ENCODE measurements at places on chromosomes 1 and 21. TPM values are rescaled to one million over a fixed set of nuclear protein-coding genes. Genes with fewer than 3 reads are reported as not detected.
A peak's percentile ranks its signal among the peaks of the same experiment; 100 is the strongest.

DNA sequence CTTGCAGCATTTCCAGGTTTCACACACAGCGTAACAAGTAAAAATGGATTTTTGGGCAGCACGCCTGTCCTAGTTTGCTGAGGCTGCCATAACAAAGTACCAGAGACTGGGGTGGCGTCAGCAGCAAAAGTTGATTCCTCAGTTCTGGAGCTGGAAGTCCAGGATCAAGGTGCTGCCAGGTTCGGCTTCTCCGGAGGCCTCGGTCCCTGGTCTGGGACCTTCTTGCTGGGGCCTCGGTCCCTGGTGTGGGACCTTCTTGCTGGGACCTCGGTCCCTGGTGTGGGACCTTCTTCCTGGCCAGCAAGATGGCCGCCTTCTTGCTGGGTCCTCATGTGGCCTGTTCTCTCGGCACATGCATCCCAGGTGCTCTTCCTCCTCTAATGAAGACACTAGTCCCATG is 104.0 kb downstream of the PDE9A start:
- no peak for DNase-seq
- no peak overlapping the region for H3K4me3 ChIP-seq
- peaks cover 5% of the 10 kb centered on the region for H3K27me3 ChIP-seq

DNA sequence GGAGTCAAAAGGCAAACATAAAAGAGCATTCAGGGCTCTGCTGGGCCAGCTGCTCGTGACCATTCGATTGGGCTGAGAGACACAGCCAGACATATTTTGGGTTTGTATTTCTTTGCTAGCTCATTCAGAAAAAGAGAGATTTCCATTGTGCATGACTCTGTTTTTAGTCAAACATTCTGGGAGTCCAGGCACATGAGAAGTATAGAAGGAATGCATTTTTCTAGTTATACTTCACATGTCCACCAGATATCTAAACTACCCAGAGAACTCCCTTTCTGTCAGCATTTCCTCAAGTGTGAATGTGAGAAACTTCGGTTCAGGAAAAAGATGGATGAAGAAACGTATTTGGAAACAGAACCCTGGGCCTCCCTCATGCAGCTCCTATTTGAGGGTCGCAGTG is 6.3 kb upstream of the KCNE1 start:
- peak overlapping the region; percentile 54 for H3K27ac ChIP-seq
- H3K36me3 ChIP-seq: peaks cover 57% of the 10 kb centered on the region
- no peak for DNase-seq
- no peak overlapping the region for H3K4me3 ChIP-seq
- no peaks in the 10 kb centered on the region for H3K27me3 ChIP-seq
- peaks cover 46% of the 10 kb centered on the region for H3K4me1 ChIP-seq

DNA sequence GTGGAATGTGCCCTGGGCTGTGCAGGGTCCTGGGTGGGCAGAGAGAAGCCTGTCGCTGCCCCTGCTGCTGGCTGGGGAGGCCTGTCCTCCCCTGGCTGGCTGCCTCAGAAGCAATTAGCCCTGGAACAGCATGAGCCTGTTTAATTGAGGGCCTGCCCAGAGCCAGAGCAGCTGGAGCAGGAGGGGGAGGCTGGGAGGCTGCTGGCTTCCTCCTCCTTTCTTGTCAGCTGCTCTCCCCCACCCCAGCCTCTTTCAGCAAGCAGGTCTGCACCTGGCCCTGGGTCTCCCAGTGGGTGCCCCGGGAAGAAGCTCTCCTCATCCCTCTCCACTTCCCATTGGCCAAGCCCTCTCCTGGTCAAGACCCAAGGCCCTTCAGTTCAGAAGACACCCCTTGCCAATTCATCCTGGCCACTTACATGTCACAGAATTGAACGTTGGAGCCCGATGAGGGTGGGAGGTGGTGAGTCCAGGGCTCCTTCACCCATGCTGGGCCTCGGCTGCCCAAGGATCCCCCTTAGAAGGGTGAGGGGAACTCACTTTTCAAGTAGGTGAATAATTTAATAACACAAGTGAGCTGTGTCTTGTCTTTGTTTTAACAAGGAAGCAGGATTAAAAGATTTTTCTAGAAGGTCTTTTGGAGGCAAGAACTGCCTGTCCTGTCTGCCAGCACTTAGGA is 13.2 kb downstream of the AMPD2 start:
- H3K27ac ChIP-seq: peak overlapping the region; percentile 37
- no peak for DNase-seq
- H3K4me1 ChIP-seq: peaks cover 32% of the 10 kb centered on the region
- no peaks in the 10 kb centered on the region for H3K27me3 ChIP-seq

DNA sequence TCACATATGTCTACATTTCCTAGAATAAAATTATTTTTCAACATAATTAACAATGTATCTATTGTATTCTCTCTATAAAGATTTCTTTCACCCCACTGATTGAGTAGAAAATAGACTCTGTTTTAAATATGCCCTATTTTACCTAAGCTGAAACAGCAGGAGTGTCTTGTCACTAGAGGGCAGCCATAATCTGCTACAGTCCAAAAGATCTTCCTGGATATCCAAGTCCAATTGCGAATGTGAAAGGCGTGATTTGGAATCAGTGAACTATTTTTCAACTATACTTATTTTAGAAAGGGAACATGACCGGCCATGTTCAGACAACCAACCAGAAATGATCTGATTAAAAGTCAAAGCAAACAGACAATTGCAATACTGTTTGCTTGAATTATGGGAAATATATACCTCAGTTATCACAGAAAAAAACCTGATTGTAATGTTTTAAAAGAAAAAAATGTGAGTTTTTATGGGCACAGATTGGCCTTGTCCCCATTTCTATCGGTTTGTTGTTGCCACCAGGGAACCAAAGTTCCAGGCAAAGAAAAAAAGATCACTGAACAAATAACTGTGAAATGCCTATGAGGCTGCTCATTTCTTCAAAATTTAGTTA is 1211.0 kb upstream of the ADGRL4 start:
- H3K27ac ChIP-seq: no peak overlapping the region
- no peaks in the 10 kb centered on the region for H3K27me3 ChIP-seq
- DNase-seq: no peak

The OPTC gene
- not detected for total RNA-seq

The C8A gene
- not detected for total RNA-seq
